Esophagus muscularis mucosa (tissue), 4 donors: ENCODE measurements at places on chromosomes 4 and X. TPM values are rescaled to one million over a fixed set of nuclear protein-coding genes. Genes with fewer than 3 reads are reported as not detected.

DNA sequence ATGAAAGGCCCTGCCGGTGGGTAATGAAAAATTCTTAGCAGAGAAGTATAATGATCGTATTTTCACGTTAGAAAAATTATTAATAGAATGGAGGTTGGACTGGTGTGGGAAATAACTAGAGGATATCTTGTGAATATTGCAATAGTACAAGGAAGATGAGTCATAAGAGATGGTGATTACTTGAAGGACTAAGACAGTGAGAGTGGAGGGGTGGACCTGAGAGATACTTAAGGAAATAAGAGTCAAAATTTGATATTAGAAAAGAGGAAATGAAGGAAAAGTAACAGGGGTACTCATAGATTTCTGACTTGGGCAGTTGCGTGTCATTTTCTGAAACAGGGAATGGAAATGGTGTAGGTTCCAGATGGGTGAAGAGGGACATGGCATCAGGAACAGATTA is 1.7 kb upstream of the USP53 start:
- no peak overlapping the region for H3K4me3 ChIP-seq
- H3K27me3 ChIP-seq = no peaks in the 10 kb centered on the region
- no peak overlapping the region for H3K27ac ChIP-seq
- peaks cover 37% of the 10 kb centered on the region for H3K4me1 ChIP-seq

DNA sequence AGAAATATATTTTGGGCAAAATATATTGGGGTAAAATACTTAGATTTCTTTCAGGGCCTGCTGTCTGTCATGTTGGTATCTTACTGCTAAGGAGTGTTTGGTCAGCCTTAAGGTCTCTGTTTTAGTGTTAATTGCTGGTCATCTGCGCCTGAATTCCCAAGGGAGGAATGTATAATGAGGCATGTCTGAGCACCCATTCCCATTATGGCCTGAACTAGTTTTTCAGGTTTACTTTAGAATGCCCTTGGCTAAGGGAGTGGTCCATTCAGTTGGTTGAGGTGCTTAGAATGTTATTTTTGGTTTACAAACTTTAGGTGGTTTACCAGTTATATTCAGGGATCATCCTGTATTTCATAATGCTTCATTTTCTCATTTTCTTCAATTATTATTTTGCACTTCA is 125.9 kb downstream of the CFAP299 start:
- H3K27me3 ChIP-seq = no peaks in the 10 kb centered on the region
- H3K36me3 ChIP-seq = no peaks in the 10 kb centered on the region
- peaks cover 8% of the 10 kb centered on the region for H3K4me1 ChIP-seq
- no peak overlapping the region for H3K27ac ChIP-seq
- no peak overlapping the region for H3K4me3 ChIP-seq

The NWD2 gene
- 0.19 TPM for total RNA-seq

GRCh38 chr4:3767570-3768288 is 1.5 kb downstream of the ADRA2C start:
- no peak overlapping the region for H3K27ac ChIP-seq
- no peak for DNase-seq
- H3K4me3 ChIP-seq = peak overlapping the region; percentile 7
- H3K27me3 ChIP-seq = no peaks in the 10 kb centered on the region
- H3K36me3 ChIP-seq = no peaks in the 10 kb centered on the region
- H3K4me1 ChIP-seq = peaks cover 18% of the 10 kb centered on the region

DNA sequence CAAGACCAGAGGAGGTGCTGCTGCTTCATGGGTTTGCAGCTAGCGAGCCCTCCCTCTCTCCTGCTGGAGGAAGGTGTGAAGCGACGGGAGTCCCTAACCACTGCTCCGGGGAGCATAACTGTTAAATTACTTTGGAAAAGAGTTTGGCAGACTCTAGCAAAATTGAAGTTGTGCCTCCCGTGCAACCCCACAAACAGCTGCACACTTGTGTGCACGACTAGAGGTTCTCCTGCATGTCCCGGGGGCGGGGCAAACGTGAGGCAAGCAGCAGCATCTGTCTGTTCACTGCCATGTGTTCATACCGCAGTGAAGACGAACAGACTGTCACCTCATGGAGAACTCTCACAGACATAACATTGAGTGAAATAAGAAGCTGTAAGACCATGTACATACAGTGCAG is 34.5 kb downstream of the TNIP2 start:
- H3K4me3 ChIP-seq = no peak overlapping the region
- H3K36me3 ChIP-seq = peaks cover 67% of the 10 kb centered on the region
- no peaks in the 10 kb centered on the region for H3K27me3 ChIP-seq
- no peak for DNase-seq
- no peak overlapping the region for H3K27ac ChIP-seq

The FGF16 gene
- 0.42 TPM for total RNA-seq

GRCh38 chr4:148261848-148262247 is 180.4 kb downstream of the NR3C2 start:
- no peaks in the 10 kb centered on the region for H3K36me3 ChIP-seq
- H3K4me1 ChIP-seq = no peaks in the 10 kb centered on the region
- DNase-seq = no peak

DNA sequence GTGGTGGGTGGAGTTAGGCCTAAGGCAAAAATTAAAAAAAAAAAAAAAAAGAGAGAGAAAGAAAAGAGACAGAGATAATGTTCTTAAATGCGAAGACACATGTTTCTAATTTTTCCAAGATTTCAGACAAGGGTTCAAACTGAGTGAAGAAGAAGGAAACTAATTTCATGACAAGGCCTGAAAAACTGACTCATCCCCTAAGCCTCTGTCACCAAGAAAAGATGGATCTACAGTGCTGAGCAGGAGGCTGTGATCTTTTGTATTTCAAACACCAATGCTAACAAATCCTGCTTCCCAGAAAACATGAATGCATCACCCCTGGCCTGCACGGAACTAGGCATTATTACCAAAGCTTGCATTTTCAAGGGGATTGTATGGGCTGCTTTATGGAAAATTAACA is 75.3 kb downstream of the PPARGC1A start:
- H3K4me1 ChIP-seq = peaks cover 21% of the 10 kb centered on the region
- no peaks in the 10 kb centered on the region for H3K36me3 ChIP-seq
- H3K27me3 ChIP-seq = no peaks in the 10 kb centered on the region
- no peak overlapping the region for H3K4me3 ChIP-seq
- H3K27ac ChIP-seq = no peak overlapping the region

DNA sequence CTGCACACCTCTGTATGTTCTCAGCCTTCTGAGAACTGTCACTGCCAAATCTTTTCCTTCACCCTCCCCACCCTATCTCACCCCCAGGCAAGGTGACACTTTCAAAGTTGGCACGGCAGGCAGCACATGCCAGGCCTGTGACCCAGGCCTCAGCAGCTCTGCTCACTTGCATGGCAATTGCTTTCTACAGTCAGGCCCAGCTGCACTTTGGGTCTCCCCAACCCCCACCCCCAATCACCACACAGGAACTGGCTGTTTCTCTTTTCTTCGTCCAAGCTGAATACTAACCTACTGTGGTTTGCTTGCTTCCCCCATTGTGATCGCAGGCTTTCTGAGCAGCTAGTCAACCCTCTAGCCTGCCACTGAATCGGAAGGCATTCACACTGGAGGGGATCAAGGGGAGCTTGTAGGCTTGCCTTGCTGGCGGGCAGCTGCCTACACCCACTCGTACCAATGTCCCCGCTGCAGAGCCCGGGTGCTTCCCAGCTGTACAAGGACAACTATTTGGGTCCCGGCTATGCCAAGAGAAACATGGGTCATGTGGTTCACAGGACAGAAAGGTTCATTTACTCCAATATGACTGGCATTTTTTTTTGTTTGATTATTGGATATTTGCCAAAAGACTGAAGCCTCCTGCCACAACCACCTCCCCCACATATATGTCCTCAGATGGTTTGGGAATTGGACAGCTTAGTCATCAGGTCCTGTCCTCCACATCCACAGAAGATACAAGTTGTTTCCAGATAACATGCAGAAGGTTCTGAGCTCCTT is 28.1 kb downstream of the SLC25A43 start:
- H3K27ac ChIP-seq = no peak overlapping the region
- H3K27me3 ChIP-seq = no peaks in the 10 kb centered on the region
- no peak for DNase-seq
- H3K4me1 ChIP-seq = peaks cover 5% of the 10 kb centered on the region
- H3K36me3 ChIP-seq = peaks cover 2% of the 10 kb centered on the region
- no peak overlapping the region for H3K4me3 ChIP-seq

DNA sequence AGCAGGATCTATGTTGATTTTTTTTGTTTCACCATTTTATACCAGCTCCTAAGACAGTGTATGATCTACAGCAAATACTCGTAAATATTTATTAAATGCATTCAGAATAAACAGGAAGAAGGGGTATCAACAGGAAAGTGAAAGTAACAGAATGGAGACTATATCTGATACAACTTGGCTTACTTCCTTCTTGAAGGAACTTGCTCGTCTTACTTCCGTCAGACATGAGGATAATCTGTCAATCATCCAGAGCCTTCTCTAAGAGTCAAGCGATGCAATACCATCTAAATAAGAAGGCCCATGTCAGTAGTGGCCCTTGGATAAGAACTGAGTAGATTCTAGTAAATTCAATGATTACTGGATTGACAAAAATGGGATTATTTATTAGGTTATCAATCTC is 84.2 kb downstream of the CAMK2D start:
- no peak overlapping the region for H3K4me3 ChIP-seq
- H3K4me1 ChIP-seq = peaks cover 32% of the 10 kb centered on the region
- no peaks in the 10 kb centered on the region for H3K27me3 ChIP-seq
- H3K27ac ChIP-seq = no peak overlapping the region
- no peaks in the 10 kb centered on the region for H3K36me3 ChIP-seq
- no peak for DNase-seq

The MGAT4D gene
- total RNA-seq = not detected

The TRIM61 gene
- 0.46 TPM for total RNA-seq

The CITED1 gene
- 0.45 TPM for total RNA-seq

GRCh38 chrX:10124506-10125247 is 32.1 kb upstream of the CLCN4 start:
- no peak for DNase-seq
- H3K4me1 ChIP-seq = peaks cover 30% of the 10 kb centered on the region
- no peak overlapping the region for H3K4me3 ChIP-seq
- no peak overlapping the region for H3K27ac ChIP-seq

The ETDC gene
- not detected for total RNA-seq

DNA sequence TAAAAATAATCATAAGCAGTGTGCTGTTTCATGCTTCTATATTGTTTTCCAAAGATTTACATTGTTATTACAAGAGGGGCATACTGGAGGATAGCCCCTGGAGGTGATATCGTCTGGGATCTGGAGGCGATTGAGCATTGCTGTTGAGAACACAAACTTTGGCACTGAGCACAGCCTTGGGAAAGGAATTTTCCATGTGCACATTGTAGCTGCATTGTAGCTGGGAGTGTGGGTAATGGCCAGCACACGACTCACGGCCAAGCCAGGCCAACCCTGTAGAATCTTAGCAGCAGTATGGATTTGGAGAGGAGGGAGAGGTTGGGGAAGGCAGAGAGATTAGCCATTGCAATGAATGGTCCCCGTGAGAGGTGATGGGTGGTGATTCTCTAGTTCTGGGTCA is 121.9 kb downstream of the SMIM20 start:
- H3K27me3 ChIP-seq = no peaks in the 10 kb centered on the region
- no peak for DNase-seq
- no peaks in the 10 kb centered on the region for H3K36me3 ChIP-seq

The SHROOM2 gene
- total RNA-seq = 0.42 TPM

The ARAF gene
- 42.4 TPM for total RNA-seq

The VCX gene
- not detected for total RNA-seq

DNA sequence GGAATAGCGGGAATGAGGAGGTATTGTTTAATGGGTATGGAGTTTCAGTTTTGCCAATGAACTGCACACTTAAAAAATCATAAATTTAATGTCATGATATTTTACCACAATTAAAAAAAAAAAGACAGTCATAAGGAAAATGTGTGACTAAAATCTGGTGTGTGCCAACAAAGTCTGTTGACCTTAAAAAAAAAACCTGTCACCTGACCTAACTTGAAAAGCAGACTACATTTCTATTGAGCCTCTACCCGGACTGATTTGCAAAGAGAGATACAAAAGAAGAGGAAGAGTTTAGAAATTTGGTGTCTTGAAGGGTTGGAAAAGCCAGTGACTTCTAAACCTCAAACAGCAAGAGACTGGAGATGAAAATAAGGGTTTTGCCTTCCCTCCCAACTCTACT is 48.4 kb downstream of the TMEM150C start:
- no peak overlapping the region for H3K4me3 ChIP-seq
- no peaks in the 10 kb centered on the region for H3K36me3 ChIP-seq
- DNase-seq = no peak
- no peaks in the 10 kb centered on the region for H3K27me3 ChIP-seq

DNA sequence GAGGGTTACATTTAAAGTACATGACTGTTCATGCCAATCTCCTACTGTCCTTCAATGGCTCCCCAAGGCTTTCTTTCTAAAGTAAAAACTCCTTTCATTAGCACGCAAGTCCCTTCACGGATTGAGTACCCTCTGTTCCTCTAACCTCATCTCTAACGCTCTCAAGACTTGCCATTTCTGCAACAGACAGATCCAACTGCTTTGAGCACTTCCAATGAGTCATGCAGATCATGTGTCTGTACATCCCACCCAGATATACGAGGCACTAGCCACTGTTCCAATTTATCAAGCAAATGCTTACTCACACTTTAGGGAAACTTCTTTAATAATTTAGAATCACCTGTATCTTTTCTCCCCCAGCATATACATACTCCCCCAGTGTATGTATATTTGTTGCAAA is 332.5 kb upstream of the ZFP42 start:
- H3K4me1 ChIP-seq = peaks cover 17% of the 10 kb centered on the region
- H3K36me3 ChIP-seq = no peaks in the 10 kb centered on the region
- no peaks in the 10 kb centered on the region for H3K27me3 ChIP-seq
- H3K27ac ChIP-seq = no peak overlapping the region
- DNase-seq = no peak

The ADRA2C gene
- total RNA-seq = 9.1 TPM

- H3K27ac ChIP-seq = no peak overlapping the region
- H3K4me3 ChIP-seq = no peak overlapping the region
- no peak for DNase-seq
- H3K27me3 ChIP-seq = no peaks in the 10 kb centered on the region
- H3K4me1 ChIP-seq = peaks cover 10% of the 10 kb centered on the region
Observed at GRCh38 chr4:3437998-3438846, 3.5 kb upstream of the HGFAC start.

GRCh38 chr4:27692158-27692557 is 831.5 kb downstream of the STIM2 start:
- no peak overlapping the region for H3K27ac ChIP-seq
- no peaks in the 10 kb centered on the region for H3K36me3 ChIP-seq
- H3K4me1 ChIP-seq = no peaks in the 10 kb centered on the region
- no peak for DNase-seq
- H3K27me3 ChIP-seq = no peaks in the 10 kb centered on the region

The ARHGAP6 gene
- 44.8 TPM for total RNA-seq

DNA sequence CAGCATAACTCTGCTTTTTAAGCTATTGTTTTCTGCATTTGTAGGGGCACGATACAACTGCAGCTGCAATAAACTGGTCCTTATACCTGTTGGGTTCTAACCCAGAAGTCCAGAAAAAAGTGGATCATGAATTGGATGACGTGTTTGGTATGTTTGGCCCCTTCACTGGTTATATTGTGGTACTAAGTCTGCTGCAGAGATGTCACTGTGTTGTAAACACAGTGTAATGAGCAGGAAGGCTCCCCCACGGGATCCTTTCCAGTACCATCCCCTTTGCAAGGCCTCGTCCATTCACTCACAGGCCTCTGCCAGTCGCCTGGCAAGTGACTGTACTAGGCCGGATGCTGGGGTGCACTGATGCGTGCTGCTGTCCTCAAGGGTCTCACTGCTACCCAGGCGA is 13.8 kb downstream of the CYP4V2 start:
- H3K4me1 ChIP-seq = peaks cover 5% of the 10 kb centered on the region
- DNase-seq = no peak
- no peak overlapping the region for H3K27ac ChIP-seq
